Neural crest cell (in vitro differentiated cells): ENCODE measurements at places on chromosomes 6 and 20.

GRCh38 chr20:44419131-44419844, 56.4 kb upstream of the TTPAL start:
- peaks cover 16% of the 10 kb centered on the region for H3K27me3 ChIP-seq
- no peak overlapping the region for H3K27ac ChIP-seq
- no peaks in the 10 kb centered on the region for H3K36me3 ChIP-seq
- no peak for DNase-seq

GRCh38 chr6:168865-169455, 123.3 kb upstream of the DUSP22 start:
- no peaks in the 10 kb centered on the region for H3K4me1 ChIP-seq
- H3K27me3 ChIP-seq: peaks cover 61% of the 10 kb centered on the region
- no peaks in the 10 kb centered on the region for H3K36me3 ChIP-seq
- H3K27ac ChIP-seq: no peak overlapping the region
- no peak overlapping the region for H3K4me3 ChIP-seq

DNA sequence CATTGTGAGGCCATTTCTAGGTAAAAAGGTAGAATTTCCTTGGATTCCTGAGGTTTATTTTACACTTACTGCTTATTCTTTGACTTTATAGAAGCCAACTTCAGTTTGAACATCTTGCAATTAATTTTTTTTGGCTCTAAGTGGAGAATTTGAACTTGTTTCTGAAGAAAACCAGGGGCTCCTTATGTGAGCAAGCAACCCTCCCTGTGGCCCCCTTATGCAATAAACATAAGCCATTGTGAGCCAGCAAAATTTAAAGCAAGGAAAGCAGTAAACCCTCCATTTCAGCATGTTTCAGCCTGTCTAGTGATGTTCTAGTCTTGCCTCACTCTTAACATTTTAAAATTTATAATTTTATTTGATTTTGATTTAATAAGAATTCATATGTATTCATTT, 5.6 kb downstream of the HLA-F start:
- H3K4me1 ChIP-seq: no peaks in the 10 kb centered on the region
- H3K36me3 ChIP-seq: no peaks in the 10 kb centered on the region
- no peak overlapping the region for H3K27ac ChIP-seq
- no peak overlapping the region for H3K4me3 ChIP-seq
- no peak for DNase-seq

- DNase-seq: no peak
- peaks cover 14% of the 10 kb centered on the region for H3K36me3 ChIP-seq
- H3K27me3 ChIP-seq: no peaks in the 10 kb centered on the region
- H3K27ac ChIP-seq: peak overlapping the region; percentile 28
- H3K4me3 ChIP-seq: peak overlapping the region; percentile 24
- peaks cover 95% of the 10 kb centered on the region for H3K4me1 ChIP-seq
These were observed 40.1 kb downstream of the JAG1 start for GRCh38 chr20:10633718-10634117.

- no peak overlapping the region for H3K4me3 ChIP-seq
- peaks cover 5% of the 10 kb centered on the region for H3K36me3 ChIP-seq
- H3K4me1 ChIP-seq: peaks cover 45% of the 10 kb centered on the region
- no peak overlapping the region for H3K27ac ChIP-seq
- no peak for DNase-seq
These were observed 383.2 kb downstream of the CD83 start for GRCh38 chr6:14500809-14501208.

DNA sequence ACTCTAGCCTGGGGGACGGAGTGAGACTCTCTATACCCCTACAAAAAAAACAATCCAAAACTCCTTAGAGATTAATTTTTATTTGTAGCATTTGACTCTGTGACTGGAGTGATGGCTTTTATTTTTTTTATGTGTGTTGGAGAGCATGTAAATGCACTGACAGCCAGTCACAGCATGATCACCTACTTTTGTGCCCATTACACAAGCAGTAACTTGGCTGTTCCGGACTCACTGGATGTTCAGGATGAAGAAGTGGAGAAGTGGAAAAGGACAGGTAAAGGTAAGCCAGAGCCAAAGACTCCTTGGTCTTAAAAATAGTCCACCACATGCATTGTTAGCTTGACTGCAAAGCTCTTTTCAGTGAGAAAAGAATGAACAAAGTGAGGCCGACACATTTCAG, 222.6 kb downstream of the FOXC1 start:
- H3K4me1 ChIP-seq: peaks cover 21% of the 10 kb centered on the region
- DNase-seq: no peak
- no peak overlapping the region for H3K27ac ChIP-seq

DNA sequence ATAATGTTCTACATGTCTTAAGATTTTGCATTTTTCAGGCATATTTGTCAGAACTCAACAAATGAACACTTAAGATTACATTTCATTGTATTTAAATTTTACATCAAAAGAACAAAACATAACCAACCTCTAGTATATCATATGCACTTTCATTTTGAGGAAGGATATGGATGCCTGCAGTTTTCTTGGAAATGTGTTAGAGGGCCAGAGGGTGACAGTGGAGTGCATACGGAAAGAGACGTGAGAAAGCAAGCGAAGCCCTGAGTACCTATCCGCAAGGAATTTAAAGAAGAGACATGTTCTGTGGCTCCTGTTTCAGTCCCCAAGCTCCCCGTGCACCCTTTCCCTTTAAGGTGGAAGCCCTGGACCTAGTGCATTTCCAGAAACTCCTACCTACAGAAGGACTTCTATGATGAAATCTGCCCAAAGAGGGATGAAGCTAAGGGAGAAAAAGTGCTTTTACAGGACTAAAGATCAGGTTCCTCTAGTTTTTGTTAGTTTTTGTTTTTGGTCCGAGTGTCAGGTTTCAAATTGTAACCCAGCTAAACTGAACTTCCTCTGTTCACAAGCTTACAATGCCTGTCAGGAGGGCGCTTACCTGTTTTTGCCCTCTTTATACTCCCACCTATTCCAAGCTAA, 38.8 kb downstream of the EZR start:
- H3K4me1 ChIP-seq: no peaks in the 10 kb centered on the region
- no peak overlapping the region for H3K4me3 ChIP-seq
- DNase-seq: no peak
- H3K27ac ChIP-seq: no peak overlapping the region
- no peaks in the 10 kb centered on the region for H3K27me3 ChIP-seq

DNA sequence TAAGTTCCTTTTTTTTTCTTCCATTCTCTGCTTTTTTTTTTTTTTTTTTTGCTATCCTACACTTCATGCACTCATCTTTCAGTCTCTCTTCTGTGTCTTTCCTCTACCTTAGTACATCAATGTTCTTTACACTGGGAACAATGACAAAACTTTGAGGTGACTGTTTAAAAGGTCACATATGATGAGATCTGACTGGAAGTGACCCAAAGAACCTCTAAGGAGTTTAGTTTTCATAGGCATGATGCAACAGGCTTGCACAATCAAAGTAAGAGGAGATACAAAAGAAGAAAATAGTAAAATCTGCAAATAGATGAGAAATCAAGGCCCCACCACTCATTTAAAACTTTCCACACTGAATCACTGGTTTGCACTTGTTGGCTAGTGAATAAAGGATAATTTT, 840.8 kb downstream of the TBC1D32 start:
- no peaks in the 10 kb centered on the region for H3K27me3 ChIP-seq
- H3K36me3 ChIP-seq: no peaks in the 10 kb centered on the region
- no peaks in the 10 kb centered on the region for H3K4me1 ChIP-seq

DNA sequence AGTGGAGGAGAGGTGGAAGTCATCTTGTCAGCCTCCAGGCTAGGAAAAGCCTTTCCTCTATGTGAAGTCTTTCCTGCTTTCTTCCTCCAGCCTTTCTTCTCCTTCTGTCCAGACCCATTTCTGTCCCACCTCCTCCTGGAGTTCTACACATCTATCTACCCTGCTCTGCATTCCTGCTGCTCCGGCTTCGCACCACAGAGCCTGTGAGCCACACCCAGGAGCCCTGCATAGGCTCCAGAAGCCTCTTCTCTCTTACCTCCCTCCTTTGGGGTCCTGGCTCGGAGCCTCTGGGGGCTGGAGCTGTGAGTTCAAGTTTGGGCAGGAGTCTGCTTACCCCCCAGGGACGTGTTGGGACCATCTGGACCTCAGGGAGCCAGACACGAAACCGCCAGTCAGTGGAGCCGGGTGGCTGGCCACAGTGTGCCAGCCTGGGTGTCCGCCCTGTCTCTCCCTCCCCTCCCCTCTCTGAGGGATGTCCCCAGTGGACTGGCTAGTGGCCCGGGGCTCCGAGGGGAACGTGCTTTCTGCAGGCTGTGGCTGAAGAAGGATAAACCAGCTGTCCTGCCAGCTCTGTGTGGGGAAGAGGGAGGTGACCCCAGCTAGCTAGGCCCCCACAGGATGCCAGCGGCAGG, 99.2 kb downstream of the VEGFA start:
- H3K4me1 ChIP-seq: peaks cover 5% of the 10 kb centered on the region
- no peak overlapping the region for H3K27ac ChIP-seq
- no peak for DNase-seq
- no peaks in the 10 kb centered on the region for H3K27me3 ChIP-seq
- no peaks in the 10 kb centered on the region for H3K36me3 ChIP-seq
- H3K4me3 ChIP-seq: no peak overlapping the region

GRCh38 chr20:3731944-3732326, 550 bp upstream of the HSPA12B start:
- no peak for DNase-seq
- H3K27me3 ChIP-seq: peaks cover 28% of the 10 kb centered on the region
- H3K36me3 ChIP-seq: no peaks in the 10 kb centered on the region
- peaks cover 15% of the 10 kb centered on the region for H3K4me1 ChIP-seq
- no peak overlapping the region for H3K4me3 ChIP-seq
- H3K27ac ChIP-seq: no peak overlapping the region
